Fibroblast of mammary gland (primary cell): ENCODE measurements at places on chromosomes 11 and 22.

DNA sequence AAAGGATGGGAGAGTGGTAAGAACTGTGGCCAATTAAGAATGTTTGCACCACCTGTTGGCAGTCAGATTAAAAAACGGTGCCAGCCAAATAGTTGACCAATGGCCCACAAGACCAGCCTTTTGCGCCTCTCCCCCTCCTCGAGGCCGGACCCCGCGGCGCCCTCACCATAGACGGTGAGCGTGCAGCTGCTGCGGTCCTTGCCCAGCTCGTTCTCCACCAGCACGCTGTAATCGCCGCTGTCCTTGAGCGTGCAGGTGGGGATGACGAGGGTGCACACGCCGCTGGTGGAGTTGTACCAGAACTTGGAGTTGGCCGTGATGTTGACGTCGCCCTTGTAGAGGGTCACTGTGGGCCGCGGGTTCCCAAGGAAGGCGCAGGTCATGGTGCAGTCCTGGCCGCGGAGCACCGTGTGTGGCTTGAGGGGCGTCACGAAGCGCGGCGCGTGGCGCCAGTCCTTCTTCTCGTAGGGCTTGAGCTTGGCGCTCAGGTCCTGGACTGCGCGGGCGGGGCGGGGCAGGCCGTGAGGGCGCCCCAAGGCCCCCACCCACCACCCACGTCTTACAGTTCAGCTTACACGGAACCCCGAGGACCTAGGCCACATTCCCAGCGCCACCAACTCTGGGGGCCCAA lies 7.2 kb downstream of the TMEM86A start:
- DNase-seq: no peak

- peak; percentile 39 for DNase-seq
Measured at GRCh38 chr22:23542933-23543332, 37.2 kb downstream of the IGLL1 start.

DNA sequence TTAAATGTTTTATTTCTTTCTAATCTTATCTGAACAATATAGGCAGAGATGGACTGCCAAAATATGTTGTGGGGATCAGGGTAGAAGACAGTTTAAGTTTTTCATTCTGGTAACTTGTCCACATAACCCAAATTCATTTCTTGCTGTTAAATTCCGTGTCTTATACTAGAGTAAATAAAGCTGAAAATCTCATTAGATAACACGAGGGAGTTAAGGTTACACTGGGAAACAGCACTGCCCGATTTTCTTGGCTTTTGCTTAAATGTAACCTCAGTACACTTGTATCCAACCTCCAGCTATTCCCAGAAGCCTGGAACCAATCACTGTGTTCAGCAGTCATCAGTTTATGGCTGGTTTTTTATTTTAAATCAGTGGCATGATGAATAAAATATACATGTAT lies 48.2 kb downstream of the MICAL3 start:
- DNase-seq: no peak

DNA sequence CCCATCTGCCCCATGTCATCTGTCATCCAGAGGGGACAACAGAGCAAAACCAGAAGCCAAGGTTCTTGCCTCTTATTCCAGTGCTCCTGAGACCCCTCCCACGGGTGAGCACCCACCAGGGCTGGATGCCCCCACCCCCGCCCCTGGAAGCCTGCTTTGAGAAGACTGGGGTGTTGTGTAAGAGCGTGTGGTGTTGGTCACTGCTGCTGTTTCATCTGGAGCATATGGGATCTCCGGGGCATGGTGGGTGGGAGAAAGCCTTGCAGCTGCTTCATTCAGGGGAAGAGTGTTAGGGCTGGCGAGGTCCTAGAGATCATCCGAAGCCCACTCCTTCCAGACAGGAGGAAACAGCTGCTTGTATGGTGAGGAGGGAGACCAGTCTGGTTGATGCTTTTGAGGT lies 54.1 kb downstream of the CHRDL2 start:
- DNase-seq: peak; percentile 40

DNA sequence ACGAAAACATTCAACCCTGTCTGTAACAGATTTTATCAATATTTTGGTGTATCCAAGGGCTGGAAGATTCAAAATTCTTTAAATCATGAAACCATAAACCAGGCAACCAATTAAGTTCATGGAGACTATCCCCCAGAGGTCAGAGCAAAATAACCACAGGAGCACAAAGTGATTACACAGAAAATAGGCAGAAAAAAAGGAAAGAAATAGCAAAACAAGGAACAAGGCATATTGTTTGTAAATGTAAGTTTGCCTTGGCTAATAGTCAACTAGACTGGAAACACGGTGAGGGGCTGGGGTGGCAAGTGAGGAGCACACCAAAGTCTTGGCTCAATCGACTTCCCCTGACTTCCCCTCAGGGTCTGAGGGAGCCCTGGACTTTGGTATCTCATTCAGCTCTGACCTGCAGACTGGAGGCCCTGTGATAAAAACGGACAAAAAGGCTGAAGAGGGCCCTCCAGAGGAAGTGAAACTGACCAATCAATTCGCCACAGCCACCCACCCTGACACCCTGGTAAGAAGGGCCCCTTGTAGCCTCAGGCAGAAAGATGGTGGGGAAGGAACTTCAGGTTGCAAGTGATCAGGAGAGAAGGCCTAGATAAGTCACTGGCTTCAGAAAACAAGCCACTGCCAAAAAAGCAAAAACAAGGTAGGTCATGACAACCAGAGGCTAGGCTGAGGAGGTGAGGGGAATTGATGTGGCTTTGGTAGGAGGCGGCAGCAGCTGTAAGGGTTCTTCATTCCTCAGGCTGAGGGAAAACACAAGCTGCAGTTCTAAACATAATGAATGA lies 1.8 kb downstream of the SIK3 start:
- no peak for DNase-seq

DNA sequence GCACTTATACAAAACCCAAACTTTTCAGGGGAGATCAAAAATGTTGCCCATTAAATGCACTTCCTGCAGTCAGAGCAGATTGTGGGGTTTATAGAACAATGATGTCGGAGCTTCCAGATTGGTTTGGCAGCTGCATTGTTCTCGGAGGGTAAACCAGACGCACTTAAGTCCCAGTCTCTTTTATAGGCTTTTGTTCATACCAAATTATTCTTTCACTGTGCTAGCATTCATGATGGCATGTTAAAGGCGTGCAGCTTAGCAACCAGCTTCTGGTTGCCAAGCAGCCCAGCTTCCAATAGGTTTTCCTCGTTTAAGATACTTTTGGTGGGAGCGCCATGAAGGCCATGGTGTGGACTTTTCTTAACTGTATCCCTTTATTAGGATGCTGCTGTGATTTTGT lies 40.9 kb downstream of the ZC3H12C start:
- no peak for DNase-seq

- DNase-seq: no peak
Measured at GRCh38 chr11:128463979-128464378, 123.4 kb downstream of the ETS1 start.

DNA sequence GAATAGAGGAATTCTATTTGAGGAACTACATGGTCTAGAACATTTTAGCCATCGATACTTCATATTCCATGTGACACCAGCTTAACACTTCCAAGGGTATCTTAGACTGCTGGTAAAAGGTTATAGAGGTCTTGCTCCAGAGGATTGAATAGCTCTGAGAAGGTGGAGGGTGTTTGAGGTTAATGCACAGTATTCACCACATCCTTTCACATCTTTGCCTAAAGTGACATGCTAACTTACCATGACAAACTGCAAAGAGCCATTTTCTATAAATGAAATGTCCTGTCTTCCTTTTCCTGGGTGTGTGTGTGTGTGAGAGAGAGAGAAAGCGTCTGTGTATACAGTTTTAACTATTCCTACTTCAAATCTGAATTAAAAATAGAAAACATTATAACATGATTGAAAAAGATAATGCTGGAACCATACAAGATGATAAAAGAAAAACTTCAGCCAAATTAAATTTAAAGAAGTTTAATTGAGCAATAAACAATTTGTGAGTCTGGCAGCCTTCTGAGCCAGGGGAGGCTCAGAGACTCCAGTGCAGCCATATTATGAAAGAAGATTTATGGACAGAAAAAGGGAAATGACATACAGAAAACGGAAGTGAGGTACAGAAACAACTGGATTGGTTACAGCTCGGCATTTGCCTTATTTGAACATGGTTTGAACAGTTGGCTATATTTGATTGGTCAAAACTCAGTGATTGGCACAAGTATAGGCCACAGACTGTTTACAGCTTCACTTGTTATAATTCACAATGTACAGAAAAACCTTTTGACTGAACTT lies 320.9 kb upstream of the CCDC179 start:
- no peak for DNase-seq

- no peak for DNase-seq
Measured at GRCh38 chr11:76802151-76802550, 19.0 kb downstream of the TSKU start.

DNA sequence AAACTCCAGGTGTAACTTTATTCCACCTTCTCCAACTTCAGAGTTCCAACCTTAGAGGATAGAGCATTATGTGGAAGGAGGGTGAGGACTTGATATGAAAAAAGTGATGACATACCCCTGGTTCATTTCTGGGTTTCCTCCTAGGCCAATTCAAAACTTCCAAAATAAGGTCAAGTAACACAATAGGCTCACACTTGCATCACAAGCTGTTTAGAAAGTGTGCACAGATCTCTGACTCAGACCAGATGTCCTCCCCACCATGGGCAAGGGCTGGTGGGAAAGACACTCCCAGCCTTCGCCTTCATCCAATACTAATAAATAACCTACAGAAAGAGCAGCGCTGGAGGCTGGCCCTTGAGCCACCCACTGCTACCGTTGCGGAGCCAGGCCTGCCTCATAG lies 5.8 kb upstream of the BUD13 start:
- peak; percentile 61 for DNase-seq

DNA sequence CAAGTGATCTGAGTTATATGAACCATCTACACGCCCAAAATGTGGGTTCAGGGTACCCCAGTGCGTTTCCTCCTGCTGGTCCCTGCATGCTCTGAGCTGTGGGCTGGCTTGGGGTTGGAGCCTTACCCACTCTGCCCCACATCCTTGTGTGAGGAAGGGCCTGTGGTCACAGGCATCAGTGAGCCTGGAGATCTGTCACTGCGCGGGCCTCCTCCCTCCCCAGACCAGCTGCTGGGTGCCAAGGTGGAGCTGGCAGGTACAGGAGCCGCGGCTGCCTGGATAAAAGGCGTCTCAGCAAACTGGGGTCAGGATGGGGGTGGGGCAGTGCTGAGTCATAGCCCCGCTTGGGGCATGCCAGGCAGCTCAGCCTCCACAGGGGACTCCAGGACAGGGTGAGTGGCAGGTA lies 17.9 kb downstream of the GNAZ start:
- DNase-seq: no peak

DNA sequence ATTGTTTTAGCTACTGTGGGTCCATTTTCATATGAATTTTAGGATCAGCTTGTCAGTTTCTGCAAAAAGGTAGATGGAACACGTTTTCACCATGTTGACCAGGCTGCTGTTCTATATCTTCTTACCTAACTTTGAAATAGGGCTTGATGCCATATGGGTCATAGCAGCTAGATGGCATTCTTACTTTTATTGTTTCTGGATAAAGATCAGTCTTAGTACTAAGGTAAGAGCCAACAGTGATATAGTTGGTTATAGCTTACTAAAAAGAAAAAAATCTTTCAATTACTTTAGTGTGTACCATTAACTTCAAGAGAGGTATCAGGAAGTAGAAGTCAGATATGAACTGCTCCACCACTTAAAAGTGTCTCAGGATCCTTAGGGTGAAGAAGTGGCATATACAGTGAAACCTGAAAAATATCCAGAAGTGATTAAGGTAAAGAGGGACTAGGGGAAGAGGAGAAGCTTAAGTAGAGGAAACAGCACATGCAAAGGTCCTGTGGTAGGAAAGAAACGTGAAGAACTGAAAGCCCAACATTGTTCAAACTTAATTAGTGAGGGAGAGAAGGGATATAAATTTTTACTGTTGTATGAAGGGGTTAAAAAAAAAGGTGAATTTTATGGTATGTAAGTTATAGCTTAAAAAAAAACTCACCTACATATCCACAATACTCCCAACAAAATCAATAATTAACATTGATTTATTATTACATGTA lies 59.9 kb upstream of the B3GNT6 start:
- DNase-seq: no peak

DNA sequence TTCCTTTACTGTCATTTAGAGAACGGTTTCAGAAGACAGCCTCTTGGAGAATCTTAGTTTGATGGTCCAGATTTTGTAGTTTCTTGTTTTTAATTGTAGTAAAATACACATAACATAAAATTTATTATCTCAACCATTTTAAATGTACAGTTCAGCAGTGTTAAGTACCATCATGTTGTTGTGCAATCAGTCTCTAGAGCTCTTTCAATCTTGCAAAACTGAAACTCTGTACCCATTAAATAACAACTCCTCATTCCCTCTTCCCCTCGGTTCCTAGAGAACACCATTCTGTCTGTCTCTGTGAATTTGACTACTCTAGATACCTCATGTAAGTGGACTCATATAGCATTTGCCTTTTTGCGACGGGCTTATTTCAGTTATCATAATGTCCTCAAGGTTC lies 69.8 kb downstream of the GRIK4 start:
- DNase-seq: no peak

- DNase-seq: no peak
Measured at GRCh38 chr11:43367382-43368178, 8.9 kb downstream of the TTC17 start.

DNA sequence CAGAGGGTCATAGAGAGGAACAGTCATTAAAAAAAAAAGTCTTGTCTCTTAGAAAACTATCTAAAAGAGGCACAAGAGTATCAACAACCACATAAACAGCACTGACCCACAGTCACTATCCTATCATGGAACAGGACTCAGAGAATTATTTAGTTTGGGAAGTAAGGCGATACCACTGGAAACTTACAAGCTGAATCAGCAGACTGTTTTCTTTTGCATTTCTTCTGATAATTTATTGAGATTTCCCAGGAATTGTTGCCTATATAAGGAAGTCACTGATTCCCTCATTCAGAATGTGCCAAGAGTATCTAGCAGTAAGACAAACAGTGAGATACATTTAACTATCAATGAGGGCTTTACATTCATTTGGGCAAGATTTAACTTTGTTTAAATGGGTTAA lies 304.1 kb downstream of the GUCY1A2 start:
- DNase-seq: peak; percentile 29

GRCh38 chr22:37986371-37986770 lies 2.0 kb upstream of the SOX10 start:
- no peak for DNase-seq

GRCh38 chr11:126132319-126132718 lies 69.7 kb upstream of the CDON start:
- no peak for DNase-seq

DNA sequence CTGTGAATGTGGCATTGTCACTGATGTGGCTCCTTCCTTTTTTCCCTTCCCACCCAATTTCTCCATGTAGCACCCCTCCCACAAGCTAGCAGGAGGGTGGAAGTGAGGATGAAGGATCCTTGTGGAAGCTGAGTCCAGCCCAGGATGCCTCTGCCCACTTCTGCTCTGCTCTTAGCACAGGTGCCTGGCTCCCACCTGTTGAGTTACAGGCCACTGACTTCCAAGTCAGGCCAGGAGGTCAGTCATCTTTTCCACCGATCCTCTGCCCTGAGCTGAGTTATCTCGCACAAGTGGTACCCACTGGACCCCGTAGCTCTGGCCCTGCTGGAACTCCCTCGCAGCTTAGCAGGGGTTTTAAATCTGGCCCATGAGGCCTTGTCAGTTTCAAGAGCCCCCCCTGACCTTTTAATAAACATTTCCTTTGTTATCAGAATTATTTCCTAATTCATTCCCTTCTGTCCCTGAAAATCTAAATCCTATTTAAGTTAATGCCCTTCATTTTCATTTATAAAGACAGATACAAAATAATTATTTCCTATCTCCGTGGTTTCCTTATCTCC lies 125.3 kb upstream of the CADM1 start:
- DNase-seq: no peak

GRCh38 chr11:60948250-60948649 lies 3.7 kb downstream of the SLC15A3 start:
- DNase-seq: no peak
